ENCODE measurements at places on chromosomes 2 and 18. TPM values are rescaled to one million over a fixed set of nuclear protein-coding genes. Genes with fewer than 3 reads are reported as not detected.

- DNase-seq, result no peak
Observed at GRCh38 chr2:49035481-49035880, 118.8 kb downstream of the FSHR start.

The ERFE gene
- total RNA-seq, result 0.40 TPM

DNA sequence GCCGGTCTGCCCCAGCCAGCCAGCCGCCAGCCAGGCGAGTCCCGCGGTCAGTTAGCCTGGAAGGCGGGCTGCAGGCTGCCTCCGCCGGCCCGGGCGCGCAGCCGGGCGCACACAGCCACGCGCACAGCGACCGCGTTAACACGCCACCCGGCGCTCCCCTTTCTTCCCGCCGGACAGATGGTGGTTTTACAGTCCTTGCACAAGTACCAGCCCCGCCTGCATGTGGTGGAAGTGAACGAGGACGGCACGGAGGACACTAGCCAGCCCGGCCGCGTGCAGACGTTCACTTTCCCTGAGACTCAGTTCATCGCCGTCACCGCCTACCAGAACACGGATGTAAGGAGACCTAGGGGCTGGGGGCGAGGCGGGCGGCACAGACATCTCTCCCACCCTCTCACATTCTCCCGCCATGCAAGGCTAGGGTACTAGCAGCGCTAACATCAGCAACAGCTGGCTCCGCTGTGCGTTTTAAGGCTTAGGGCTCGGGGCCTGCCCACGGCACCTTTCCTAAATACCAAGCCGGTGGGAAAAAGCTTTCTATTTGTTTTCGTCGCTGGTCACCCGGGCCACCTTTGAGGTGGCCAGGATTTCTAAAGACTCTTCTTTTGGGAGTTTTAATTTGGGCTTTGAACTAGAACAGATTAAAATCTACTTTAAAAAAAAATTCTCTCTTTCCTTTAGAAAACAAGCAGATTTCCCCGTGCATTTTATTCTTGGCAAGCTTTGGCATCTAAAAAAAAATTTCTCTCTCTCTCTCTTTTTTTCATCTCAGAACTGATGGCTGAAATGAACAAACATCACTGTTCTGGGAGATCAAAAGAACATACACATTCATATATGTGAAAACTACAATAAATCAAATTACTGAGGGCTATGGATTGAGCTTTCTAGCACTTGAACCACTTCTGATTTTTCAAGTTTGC is 2.9 kb downstream of the TBR1 start:
- no peak for DNase-seq

GRCh38 chr2:172225786-172226185 is 123.1 kb upstream of the DLX2 start:
- no peak for DNase-seq

The CD8A gene
- 0.35 TPM for total RNA-seq

GRCh38 chr2:196440413-196440812 is 199.1 kb upstream of the CCDC150 start:
- no peak for DNase-seq

The PMAIP1 gene
- total RNA-seq, result 0.23 TPM

GRCh38 chr2:68100189-68100588 is 37.4 kb upstream of the C1D start:
- DNase-seq, result no peak

The DPYSL5 gene
- total RNA-seq, result 0.06 TPM

DNA sequence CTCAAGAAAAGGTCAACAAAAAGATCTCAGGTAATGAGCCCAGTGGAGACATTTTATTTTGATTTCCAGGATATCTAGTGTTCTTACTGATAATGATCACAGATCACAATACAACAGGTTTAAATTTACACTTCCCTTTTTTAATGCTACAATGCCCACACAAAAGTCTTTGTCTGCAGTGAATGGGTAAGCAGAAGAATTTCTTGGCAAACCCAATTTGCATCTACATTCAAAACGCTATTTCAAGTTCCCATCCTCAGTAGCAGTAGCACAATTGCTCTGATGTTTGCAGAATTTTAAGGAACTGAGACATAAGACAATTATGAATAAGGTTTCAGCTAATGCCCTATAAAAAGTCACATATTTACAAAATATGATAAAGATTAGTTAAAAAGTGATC is 929.4 kb upstream of the PIK3C3 start:
- DNase-seq, result no peak

Measured in heart left ventricle (tissue), 16 donors.